ENCODE measurements at places on chromosomes 5 and 9. TPM values are rescaled to one million over a fixed set of nuclear protein-coding genes. Genes with fewer than 3 reads are reported as not detected.
A peak's percentile ranks its signal among the peaks of the same experiment; 100 is the strongest.

DNA sequence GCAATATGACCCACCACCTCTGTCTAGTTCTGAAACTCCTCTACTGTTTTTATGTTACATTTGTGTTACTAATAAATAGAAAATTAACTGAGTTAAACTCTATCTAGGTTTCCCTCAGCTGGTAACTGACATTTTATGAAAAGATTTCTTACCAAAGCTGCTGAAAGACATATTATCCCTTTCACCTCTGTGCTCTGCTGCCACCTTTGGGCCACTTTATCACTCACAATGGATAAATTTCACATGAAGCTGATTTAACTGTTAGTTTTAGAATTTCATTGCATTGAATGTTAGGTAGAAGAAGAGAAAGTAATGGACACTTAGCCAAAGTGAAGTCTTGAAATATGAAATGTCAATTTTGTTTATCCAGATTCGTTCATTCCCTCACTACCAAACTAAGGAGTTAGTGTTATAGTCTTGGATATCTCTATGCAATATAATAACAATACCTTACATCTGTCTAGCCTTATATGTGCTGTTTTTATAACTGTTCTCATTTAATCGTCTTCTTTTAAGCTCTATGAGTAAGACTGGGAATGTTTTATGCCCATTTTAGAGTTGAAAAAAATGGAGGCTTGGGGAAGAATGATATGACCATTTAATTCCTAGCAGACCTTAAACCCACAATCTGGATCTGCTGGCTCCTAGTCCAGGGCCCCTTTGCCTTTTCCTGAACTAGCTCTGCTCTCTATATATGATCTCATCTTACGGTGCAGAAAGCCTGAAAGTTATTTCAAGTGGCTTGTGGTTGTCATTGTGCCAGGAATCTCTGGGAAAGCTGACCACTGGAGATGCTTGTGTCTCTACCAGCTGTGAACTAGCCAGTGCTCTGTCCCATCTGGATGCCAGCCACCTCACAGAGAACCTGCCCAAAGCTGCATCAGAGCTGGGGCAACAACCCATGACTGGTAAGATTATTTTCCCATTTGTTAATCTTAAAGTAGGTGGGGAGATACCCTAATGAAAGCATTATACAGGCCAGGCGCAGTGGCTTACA, 97.1 kb downstream of the GOLPH3 start:
- no peak for DNase-seq
- H3K4me1 ChIP-seq, result no peaks in the 10 kb centered on the region
- H3K4me3 ChIP-seq, result no peak overlapping the region

DNA sequence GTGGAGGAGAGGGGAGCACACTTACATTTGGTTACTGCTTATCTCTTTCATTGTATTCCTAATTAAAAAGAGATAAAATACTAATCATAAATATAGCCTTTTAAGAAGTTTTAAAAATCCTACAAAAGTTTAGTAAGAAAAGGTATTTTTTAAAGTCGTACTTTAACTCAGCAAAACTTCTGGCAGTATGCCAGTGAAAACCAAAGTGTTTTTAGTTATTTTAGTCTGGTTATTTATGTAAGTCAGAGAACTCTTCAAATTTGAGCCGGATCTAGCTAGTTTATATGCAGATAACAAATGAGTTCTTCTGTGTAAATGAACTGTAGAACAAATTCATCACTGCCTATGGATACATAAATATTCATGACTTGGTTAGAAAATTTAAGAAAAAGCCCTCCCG, 36.5 kb upstream of the ANKDD1B start:
- H3K27ac ChIP-seq, result no peak overlapping the region
- no peak for DNase-seq
- peaks cover 11% of the 10 kb centered on the region for H3K36me3 ChIP-seq
- no peaks in the 10 kb centered on the region for H3K27me3 ChIP-seq
- no peaks in the 10 kb centered on the region for H3K4me1 ChIP-seq

Gene PCDH12
- total RNA-seq, result 0.28 TPM

- H3K36me3 ChIP-seq, result no peaks in the 10 kb centered on the region
- DNase-seq, result no peak
- H3K27ac ChIP-seq, result no peak overlapping the region
- H3K4me3 ChIP-seq, result no peak overlapping the region
Observed at GRCh38 chr9:15264918-15265317, 42.1 kb downstream of the TTC39B start.

- H3K27ac ChIP-seq, result peak overlapping the region; percentile 2
- DNase-seq, result no peak
- peaks cover 42% of the 10 kb centered on the region for H3K4me1 ChIP-seq
- H3K36me3 ChIP-seq, result no peaks in the 10 kb centered on the region
Observed at GRCh38 chr5:55021410-55021809, 2.6 kb upstream of the GZMK start.

- H3K4me3 ChIP-seq, result no peak overlapping the region
- no peaks in the 10 kb centered on the region for H3K27me3 ChIP-seq
- H3K36me3 ChIP-seq, result no peaks in the 10 kb centered on the region
- no peak overlapping the region for H3K27ac ChIP-seq
Observed at GRCh38 chr5:14467886-14468285, 113.7 kb upstream of the OTULINL start.

Gene SHC3
- total RNA-seq, result not detected

DNA sequence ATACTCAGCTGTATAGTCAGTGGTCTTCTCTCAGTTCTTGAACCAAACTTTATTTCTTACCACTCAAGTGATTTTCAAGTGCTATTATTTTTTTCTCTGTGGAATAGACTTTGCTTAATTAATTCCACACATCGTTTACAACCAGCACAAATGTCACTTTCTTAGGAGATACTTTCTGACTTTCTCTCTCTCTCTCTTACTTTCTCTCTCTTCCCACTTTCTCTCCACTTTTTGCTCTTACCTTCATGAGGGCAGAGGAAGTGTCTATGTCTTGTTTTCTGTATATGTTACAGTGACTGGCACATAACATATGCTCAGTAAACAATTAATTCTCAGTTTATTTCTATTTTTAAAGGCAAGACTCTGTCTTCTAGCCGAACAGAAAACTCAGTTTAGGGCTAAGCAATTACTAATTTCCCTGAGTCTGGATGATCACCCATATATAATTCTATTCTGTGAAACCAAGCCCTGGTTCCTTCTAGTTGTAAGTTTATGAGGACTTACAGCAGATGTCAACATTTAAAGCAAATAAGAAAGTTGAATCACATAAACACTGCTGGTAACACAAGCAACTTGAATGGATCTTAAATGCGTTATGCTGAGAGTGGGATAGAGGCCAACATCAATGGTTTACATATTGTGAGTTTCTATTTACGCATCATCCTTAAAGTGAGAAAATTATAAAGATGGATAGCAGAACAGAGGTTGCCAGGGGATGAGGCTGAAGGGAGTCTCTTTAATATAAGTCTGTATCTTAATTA, 791.4 kb downstream of the MTRR start:
- no peak for DNase-seq
- no peaks in the 10 kb centered on the region for H3K4me1 ChIP-seq
- H3K4me3 ChIP-seq, result no peak overlapping the region
- no peak overlapping the region for H3K27ac ChIP-seq

Gene GABBR2
- total RNA-seq, result not detected

- no peaks in the 10 kb centered on the region for H3K27me3 ChIP-seq
- H3K4me3 ChIP-seq, result no peak overlapping the region
- no peak for DNase-seq
- H3K4me1 ChIP-seq, result peaks cover 5% of the 10 kb centered on the region
- no peak overlapping the region for H3K27ac ChIP-seq
Observed at GRCh38 chr9:113720495-113720894, 155.6 kb upstream of the ZNF618 start.

- H3K27ac ChIP-seq, result peak overlapping the region; percentile 91
- H3K27me3 ChIP-seq, result no peaks in the 10 kb centered on the region
- H3K4me3 ChIP-seq, result peak overlapping the region; percentile 56
- DNase-seq, result no peak
- H3K4me1 ChIP-seq, result peaks cover 26% of the 10 kb centered on the region
Observed at GRCh38 chr9:131621551-131622358, 76.4 kb downstream of the PRRT1B start.

- H3K4me3 ChIP-seq, result no peak overlapping the region
- no peaks in the 10 kb centered on the region for H3K27me3 ChIP-seq
- peaks cover 56% of the 10 kb centered on the region for H3K4me1 ChIP-seq
- no peak overlapping the region for H3K27ac ChIP-seq
- DNase-seq, result no peak
- peaks cover 16% of the 10 kb centered on the region for H3K36me3 ChIP-seq
Observed at GRCh38 chr5:59007460-59008063, 424.7 kb downstream of the RAB3C start.

- H3K4me3 ChIP-seq, result no peak overlapping the region
- peak overlapping the region; percentile 4 for H3K27ac ChIP-seq
- peaks cover 57% of the 10 kb centered on the region for H3K36me3 ChIP-seq
- no peaks in the 10 kb centered on the region for H3K27me3 ChIP-seq
Observed at GRCh38 chr5:1041225-1042143, 32.9 kb downstream of the NKD2 start.

DNA sequence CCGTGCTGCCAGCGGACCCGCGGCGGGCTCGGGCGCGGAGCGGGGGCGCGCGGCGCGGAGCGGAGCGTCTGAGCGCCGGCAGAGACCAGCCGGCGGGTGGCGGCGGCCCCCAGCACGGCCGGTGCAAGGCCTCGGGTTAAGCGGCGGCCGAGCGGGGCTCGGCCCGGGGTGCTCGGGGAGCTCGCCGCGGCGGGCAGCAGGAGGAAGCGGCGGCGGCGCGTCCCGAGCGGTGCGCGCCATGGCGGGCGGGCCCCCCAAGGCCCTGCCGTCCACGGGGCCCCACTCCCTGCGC, 150 bp downstream of the SNX30 start:
- no peaks in the 10 kb centered on the region for H3K36me3 ChIP-seq
- H3K4me3 ChIP-seq, result peak overlapping the region; percentile 90
- H3K27me3 ChIP-seq, result no peaks in the 10 kb centered on the region
- no peak for DNase-seq
- H3K4me1 ChIP-seq, result peaks cover 61% of the 10 kb centered on the region

- no peaks in the 10 kb centered on the region for H3K4me1 ChIP-seq
- no peak overlapping the region for H3K4me3 ChIP-seq
- H3K27ac ChIP-seq, result no peak overlapping the region
Observed at GRCh38 chr5:142654578-142655058, 31.3 kb downstream of the FGF1 start.

Gene SOWAHA
- total RNA-seq, result not detected

DNA sequence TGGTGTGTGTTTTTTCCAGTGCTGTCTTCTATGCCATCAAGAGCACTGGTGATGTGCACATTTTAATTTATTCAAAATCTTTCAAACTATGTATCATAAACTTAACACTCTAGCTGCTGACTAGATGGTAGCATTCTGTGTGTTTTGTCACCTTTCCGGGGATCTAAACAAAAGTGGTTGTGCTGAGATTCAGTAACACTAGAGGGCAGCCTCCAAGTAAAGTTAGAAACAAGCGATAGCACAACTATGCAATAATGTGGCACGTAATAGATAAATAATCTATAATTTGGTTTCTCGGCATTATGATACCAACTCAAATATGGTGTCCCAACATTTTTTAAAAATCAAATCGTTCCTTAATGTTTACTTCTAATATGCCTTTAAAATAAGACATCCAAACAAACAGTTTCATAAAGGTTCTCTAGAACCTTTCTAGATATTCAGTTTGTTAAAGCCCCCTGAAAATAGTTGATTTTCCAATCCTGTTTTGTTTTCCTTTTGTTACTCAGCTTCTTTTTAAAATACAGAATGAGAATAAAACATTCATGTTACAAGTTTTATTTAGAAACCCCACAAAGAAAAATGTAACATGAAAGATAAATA, 16.9 kb downstream of the SEMA6A start:
- H3K36me3 ChIP-seq, result no peaks in the 10 kb centered on the region
- H3K4me1 ChIP-seq, result no peaks in the 10 kb centered on the region
- peaks cover 5% of the 10 kb centered on the region for H3K27me3 ChIP-seq

GRCh38 chr5:14295610-14296009, 152.5 kb downstream of the TRIO start:
- H3K4me1 ChIP-seq, result no peaks in the 10 kb centered on the region
- H3K36me3 ChIP-seq, result no peaks in the 10 kb centered on the region
- no peak overlapping the region for H3K27ac ChIP-seq
- DNase-seq, result no peak
- no peaks in the 10 kb centered on the region for H3K27me3 ChIP-seq

- DNase-seq, result no peak
- no peaks in the 10 kb centered on the region for H3K4me1 ChIP-seq
Observed at GRCh38 chr5:53022930-53023511, 33.9 kb downstream of the ITGA2 start.

- H3K4me3 ChIP-seq, result no peak overlapping the region
- no peaks in the 10 kb centered on the region for H3K27me3 ChIP-seq
- DNase-seq, result no peak
- H3K36me3 ChIP-seq, result peaks cover 5% of the 10 kb centered on the region
- no peaks in the 10 kb centered on the region for H3K4me1 ChIP-seq
Observed at GRCh38 chr9:108662091-108662875, 193.5 kb downstream of the ACTL7B start.

Gene WNT8A
- total RNA-seq, result not detected

GRCh38 chr9:131072871-131073237, 23.5 kb upstream of the AIF1L start:
- H3K27ac ChIP-seq, result no peak overlapping the region
- H3K4me3 ChIP-seq, result no peak overlapping the region
- H3K27me3 ChIP-seq, result no peaks in the 10 kb centered on the region
- no peaks in the 10 kb centered on the region for H3K36me3 ChIP-seq
- H3K4me1 ChIP-seq, result no peaks in the 10 kb centered on the region

Gene RLN1
- total RNA-seq, result 1.1 TPM

GRCh38 chr9:117494401-117495090, 79.7 kb upstream of the ASTN2 start:
- no peaks in the 10 kb centered on the region for H3K36me3 ChIP-seq
- peak overlapping the region; percentile 10 for H3K4me3 ChIP-seq
- no peak overlapping the region for H3K27ac ChIP-seq
- H3K4me1 ChIP-seq, result peaks cover 4% of the 10 kb centered on the region

- H3K27ac ChIP-seq, result no peak overlapping the region
- peaks cover 6% of the 10 kb centered on the region for H3K4me1 ChIP-seq
- H3K36me3 ChIP-seq, result no peaks in the 10 kb centered on the region
- no peak for DNase-seq
- H3K4me3 ChIP-seq, result no peak overlapping the region
- peaks cover 36% of the 10 kb centered on the region for H3K27me3 ChIP-seq
Observed at GRCh38 chr9:123316053-123316718, 39.8 kb upstream of the CRB2 start.

Gene CCDC192
- total RNA-seq, result not detected

DNA sequence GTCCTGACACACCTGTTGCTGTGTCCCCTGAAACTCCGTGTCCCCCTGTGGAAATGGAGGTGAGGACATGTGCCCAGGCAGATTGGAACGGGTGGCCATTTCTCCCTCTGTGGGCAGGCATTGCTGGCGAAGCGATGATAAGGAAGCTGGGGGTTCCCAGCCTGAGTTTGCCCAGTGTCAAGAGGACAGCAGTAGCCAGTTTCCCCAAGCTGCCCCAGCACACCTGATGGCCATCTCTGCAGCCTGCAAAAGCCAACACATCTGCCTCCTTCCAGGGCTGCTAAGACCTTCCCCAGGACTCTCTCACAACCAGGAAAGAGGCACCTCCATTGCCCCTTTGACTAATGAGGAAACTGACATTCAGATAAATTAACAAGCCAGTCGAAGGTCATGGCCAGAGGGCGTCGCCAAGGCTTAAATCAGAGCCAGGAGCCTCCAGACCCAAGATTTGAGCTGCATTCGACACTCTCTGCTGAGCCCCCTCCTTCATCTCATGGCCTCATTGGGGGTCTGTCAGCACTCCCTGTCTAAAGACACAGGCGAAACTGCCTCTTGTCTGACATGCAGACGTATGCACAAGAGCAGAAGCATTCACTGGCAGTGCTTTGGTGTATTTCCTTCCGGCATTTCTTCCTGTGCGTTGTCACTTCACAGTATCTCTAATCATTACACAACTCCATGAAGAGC, 10.4 kb upstream of the WNK2 start:
- H3K4me1 ChIP-seq, result peaks cover 3% of the 10 kb centered on the region
- no peak overlapping the region for H3K4me3 ChIP-seq
- no peak overlapping the region for H3K27ac ChIP-seq
- no peaks in the 10 kb centered on the region for H3K36me3 ChIP-seq
- no peaks in the 10 kb centered on the region for H3K27me3 ChIP-seq
